ENCODE measurements at places on chromosomes 7 and 10. TPM values are rescaled to one million over a fixed set of nuclear protein-coding genes. Genes with fewer than 3 reads are reported as not detected.

DNA sequence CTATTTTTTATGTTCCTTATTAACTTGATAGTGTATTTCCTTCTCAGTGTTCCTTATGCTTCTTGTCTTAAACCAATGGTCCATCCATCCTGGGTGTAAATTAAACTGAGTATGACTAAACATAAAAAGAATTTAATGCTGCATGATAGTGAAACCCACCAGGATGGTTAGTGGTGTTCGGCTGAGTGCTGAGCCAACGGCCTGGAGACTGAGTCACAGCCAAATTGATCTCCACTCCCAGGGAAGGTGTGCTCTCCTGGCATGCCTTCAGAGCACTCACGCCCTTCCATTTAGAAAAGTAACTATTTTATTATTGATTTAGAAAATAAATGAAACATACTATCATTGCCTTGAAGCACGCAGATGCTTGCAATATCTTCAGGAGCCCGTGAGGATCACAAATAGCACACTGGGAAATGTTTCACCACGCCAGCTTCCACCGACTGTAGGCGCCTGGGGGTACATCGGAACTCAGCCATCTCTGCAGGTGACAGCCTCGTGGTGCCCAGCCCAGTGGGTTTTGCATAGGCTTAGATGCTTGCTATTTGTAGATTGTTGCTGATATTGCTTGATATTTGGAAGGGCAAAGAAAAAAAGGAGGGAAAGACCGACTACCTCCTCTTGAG, 40.0 kb upstream of the LOXL4 start:
- DNase-seq: no peak

GRCh38 chr10:27660711-27661110, 84.9 kb downstream of the MKX start:
- no peak for DNase-seq

The MYL10 gene
- not detected for total RNA-seq

The SMIM30 gene
- total RNA-seq: 56.7 TPM

The NEUROD6 gene
- not detected for total RNA-seq

The ASZ1 gene
- not detected for total RNA-seq

DNA sequence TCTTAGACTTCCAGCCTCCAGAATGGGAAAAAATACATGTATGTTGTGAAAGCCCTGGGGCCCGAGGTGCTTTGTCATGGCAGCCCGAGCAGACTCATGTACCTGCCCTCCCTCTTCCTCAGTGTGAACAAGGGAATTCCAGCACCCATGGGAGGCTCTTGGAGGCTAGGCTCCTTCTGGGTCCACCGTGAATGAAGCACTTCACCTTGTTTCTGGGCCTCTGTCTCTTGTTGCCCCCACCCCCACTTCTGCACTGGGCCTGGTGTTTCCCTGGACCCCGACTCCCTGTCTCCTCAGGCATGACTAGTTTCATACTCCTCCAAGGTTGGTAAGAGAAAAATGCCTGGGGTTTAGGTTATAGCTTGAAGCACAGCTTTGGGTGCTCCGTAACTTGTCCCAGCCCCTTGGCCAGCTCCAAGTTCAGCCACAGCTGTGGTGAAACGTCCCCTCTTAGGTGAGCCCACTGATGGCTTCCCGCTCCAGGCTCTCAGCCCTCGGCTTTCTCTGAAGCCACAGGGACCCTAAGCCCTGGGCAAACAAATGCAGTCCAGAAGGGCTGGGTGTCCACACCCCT, 30.2 kb upstream of the ARHGAP22 start:
- DNase-seq: no peak

GRCh38 chr10:11178606-11179515, 161.2 kb downstream of the CELF2 start:
- no peak for DNase-seq

- no peak for DNase-seq
Measured at GRCh38 chr7:37320848-37321468, 127.7 kb downstream of the ELMO1 start.

The COL26A1 gene
- total RNA-seq: not detected

The TAS2R4 gene
- total RNA-seq: 1.4 TPM

DNA sequence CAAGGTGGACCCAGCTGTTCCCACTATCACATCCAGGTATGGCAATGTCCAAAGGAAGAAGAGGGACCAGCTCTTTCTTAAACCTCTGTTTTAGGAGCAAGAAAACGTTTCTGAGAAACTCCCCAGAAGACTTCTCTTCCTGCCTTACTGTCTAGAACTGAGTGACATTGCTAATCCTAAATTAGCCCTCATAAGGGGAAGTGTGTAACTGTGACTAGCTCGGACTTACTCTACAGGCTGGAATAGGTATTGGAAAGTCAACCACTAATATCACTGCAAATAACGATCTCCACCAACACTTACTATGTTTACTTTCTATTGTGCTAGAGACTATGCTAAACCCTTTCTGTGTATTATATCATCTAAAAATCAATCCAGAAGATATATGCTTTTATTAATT, 49.9 kb upstream of the RELN start:
- no peak for DNase-seq

The ANKRD61 gene
- total RNA-seq: not detected

The OTUD1 gene
- 11.5 TPM for total RNA-seq

DNA sequence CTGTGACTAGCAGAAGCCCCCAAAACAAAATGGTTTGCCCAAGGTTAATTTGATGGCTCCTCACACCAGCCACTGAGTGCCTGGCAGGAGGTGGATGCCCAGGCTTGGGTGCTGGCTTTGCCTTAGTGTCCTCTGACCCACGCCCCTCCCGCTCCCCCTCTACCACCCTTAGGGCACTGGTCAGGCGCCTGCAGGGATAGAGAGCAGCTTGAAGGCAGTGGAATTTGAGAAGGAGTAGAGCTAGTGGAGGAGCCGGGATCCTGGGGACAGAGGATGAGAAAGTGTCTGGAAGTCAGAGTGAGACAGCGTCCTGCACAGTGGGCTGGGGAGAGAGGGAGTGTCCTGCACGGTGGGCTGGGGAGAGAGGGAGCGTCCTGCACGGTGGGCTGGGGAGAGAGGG, 139.4 kb downstream of the DNAJB6 start:
- DNase-seq: peak; percentile 27

- no peak for DNase-seq
Measured at GRCh38 chr10:95217476-95217875, 23.4 kb downstream of the ACSM6 start.

The GPNMB gene
- 105 TPM for total RNA-seq

- no peak for DNase-seq
Measured at GRCh38 chr7:54161621-54162020, 380.6 kb upstream of the VSTM2A start.

The SPDYE2 gene
- total RNA-seq: not detected

GRCh38 chr7:157713591-157713990, 376.8 kb downstream of the DNAJB6 start:
- peak; percentile 42 for DNase-seq

DNA sequence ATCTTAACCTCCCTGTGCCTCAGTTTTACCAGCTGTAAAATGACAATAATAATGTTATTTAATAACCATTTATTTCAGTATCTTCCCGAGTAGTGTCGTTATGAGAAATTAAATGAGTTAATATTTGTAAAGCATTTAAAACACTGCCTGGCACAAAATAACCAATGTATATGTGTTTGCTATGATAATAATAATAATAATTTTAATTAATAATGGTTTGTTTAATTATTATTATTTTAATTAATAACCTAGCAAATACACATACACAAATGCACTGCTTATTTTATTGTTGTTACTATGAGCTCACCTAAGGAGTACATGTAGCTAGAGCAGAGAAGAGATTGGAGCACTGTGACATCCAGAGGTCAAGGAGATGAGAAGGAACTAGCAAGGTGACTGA, 18.2 kb upstream of the GPNMB start:
- no peak for DNase-seq

- DNase-seq: no peak
Measured at GRCh38 chr7:12504149-12504548, 66.4 kb upstream of the SCIN start.

- DNase-seq: no peak
Measured at GRCh38 chr7:66539902-66540375, 88.7 kb upstream of the KCTD7 start.

- no peak for DNase-seq
Measured at GRCh38 chr10:64159910-64160872, 639.0 kb downstream of the REEP3 start.

GRCh38 chr7:138982204-138982623, 1.0 kb upstream of the KIAA1549 start:
- no peak for DNase-seq

DNA sequence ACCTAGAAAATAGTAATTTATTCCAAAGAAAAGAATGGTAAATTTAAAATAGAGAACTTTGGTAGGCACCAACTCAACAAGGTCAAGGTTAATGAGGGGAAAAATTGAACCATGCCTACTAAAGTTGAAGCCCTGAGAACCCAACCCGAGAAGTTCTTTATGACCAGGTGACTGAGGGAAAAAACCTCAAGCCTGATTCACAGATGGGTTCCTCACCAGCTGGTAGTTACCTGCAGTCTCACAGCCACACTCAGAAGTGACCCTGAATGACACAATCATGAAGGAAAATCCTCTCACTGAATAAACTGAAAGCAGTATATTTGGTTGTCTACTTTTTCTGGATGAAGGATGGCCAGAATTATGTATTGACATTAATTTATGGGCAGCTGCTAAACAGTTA, 7.0 kb downstream of the C10orf67 start:
- no peak for DNase-seq

DNA sequence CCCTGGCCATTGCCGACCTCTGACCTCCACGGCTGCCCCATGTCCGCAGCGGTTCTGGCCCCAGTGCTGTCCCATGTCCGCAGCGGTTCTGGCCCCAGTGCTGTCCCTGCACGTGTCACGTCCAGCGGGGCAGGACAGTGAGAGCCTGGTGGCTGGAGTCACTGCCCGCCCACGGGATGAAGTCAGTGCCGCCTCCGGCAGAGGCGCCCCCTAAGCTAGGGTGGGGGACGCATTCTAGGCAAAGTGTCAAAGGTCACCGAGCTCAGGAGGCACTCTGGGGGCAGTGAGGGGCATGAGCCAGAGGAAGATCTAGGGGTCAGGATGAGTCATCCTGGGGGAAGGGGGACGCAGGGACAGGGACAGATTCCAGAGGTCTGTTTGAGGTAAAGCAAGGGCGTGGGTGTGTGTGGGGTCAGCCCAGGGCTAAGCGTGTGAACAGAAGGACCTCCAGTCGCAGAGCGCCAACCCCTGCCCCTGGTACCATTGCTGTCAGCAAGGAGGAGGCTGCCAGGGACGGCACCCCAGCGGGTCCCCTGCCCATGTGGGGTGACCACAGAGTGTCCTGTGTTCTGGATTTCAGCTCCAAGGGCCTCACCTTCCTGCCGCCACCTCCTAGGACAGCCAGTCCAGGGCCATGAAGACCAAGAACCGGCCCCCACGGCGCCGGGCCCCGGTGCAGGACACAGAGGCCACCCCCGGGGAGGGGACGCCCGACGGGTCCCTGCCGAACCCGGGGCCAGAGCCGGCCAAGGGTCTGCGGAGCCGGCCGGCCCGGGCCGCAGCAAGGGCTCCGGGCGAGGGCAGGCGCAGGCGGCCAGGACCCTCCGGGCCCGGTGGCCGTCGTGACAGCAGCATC, 665 bp downstream of the BHLHA15 start:
- peak; percentile 62 for DNase-seq

The CYP2C19 gene
- not detected for total RNA-seq

DNA sequence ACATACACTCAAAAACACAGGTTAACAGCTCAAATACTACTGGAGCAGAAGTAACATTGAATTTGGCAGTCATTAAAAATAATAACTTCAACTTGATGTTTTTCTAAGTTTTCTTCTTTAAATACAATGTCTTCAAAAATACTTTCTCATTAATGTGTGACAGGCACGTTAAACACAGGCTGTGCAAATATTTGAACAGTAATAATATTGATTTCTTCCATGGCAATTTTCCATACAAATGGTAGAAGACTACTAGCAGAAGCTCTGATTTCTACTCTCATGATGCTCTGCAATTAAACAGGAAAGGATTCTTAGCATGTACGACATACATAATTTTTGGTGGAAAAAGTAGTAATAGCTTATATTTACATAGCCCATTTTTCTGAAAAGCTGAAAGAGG, 47.4 kb downstream of the NRP1 start:
- DNase-seq: no peak

DNA sequence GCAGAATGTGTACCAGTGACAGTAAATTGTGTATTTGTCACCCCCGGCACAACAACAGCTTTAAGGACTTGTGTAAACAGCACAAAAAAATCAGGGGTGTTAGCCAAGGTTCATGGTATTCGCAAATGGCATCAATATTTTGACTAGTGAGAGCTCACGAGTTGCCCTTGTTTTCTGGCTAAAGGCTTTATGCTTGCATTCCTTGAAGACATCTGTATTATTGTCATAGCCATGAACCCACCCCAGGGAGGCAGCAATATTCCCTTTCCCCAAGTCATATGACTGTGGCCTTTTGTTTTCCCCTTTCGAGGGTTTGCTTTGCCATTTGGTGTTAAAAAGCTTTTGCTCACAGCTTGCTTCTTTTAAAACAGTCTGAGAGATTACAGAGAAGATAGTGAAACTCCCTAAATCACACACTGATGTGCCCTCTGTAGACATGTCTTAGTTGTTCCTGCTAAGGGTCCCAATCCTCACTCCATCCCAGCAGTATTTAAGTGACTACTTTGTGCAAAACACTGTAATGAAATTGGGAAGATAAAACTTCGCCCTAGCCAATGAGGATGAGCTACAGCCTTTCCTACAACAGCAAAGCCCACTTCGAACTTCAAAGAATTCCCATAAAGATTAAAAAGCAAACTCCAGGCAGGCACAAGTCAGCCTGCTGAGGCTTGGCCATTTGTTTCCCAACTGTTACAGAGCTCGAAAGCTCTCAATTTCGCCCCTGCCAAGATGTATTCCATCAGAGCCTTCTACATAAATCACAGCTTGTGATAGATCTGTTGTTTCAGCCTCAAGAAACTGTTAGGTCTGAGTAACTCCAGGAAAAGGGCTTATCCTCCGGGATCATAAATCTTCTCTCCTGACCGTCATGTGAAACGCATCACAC, 172.3 kb downstream of the ADAM12 start:
- no peak for DNase-seq

The C10orf67 gene
- total RNA-seq: not detected

The PKD2L1 gene
- not detected for total RNA-seq

DNA sequence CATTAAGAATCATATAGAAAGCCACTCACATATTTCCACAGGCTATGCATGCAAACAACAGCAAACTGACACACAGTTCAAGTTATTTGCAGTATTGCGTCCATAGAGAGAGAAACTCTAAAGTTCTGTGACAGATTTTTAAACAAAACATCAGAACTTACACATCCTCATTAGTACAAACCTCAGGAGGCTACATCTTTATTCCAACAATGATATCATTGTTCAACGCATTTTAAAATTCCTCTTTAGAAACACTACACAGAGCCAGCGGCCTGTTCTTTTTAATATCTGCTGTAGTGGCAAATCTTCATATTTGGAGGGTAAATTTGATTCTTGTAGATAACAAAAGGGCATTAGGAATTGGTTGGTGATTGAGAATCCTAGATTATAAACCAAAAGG, 55.9 kb upstream of the NFE2L3 start:
- no peak for DNase-seq

The GIMAP2 gene
- total RNA-seq: 16.4 TPM

Data from sigmoid colon (tissue), 7 donors.